ENCODE measurements at places on chromosomes 1 and 21.

- DNase-seq, result peak; percentile 10
Measured at GRCh38 chr1:197521118-197521739, 253.2 kb downstream of the CRB1 start.

DNA sequence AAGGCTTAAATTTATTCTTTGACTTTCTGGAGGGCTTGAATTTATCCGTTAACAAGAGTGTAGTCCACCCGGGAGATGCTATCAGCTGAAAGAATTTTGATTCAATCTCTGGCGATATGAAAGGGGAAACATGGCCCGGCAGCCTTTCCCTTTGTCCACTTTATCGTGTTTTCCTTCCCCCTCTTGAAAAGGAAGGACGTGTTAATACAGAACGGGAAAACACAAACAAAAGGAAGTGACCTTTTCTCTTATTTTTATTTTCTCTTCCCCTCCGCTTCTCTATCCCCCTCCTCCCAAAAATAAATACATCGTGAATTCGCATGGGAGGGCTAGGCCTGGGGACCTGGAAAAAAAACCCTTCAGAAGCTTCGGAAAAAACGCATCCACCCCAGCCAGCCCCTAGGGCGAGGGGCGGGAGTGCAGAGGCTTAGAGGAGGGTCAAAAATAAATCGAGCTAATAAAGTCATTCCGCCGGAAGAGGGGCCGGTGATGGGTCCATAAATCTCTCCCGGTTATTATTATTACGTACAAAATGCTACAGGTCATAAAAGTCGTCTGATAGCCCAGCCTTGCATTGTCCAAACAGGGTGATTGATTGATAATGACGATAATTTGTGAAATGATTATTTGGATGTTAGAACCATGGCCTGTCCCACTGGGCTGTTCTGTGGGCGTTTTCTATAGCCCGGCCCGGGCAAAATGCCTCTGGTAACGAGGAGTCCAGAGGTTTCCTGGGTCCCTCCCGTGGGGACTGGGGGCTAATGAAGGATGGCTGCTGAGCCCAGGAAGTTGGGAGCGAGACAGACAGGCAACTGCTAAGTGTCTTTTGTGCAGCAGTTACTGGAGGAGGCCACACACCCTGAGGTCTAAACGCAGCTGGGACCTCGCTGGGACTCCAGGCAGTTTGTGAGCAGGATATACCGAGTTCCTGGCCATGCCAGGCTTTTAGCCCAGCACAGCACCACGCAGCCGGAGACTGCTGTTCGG is 179.4 kb downstream of the PRDM16 start:
- peak; percentile 17 for DNase-seq

DNA sequence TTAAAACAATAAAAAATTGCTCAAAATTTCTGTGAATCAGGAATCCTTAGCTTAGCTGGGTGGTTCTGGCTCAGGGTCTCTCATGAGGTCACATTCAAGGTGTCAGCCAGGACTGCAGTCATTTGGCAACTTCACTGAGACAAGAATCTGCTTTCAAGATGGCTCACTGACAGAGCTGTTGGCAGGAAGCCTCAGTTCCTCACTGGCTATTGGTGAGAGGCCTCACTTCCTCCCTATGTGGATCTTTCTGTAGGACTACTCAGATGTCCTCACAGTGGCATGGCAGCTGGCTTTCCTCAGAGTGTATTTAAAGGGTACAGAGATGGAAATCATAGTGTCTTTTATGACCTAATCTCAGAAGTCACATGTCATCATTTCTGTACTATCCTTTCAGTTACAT is 785.7 kb downstream of the ADGRL2 start:
- DNase-seq, result no peak

DNA sequence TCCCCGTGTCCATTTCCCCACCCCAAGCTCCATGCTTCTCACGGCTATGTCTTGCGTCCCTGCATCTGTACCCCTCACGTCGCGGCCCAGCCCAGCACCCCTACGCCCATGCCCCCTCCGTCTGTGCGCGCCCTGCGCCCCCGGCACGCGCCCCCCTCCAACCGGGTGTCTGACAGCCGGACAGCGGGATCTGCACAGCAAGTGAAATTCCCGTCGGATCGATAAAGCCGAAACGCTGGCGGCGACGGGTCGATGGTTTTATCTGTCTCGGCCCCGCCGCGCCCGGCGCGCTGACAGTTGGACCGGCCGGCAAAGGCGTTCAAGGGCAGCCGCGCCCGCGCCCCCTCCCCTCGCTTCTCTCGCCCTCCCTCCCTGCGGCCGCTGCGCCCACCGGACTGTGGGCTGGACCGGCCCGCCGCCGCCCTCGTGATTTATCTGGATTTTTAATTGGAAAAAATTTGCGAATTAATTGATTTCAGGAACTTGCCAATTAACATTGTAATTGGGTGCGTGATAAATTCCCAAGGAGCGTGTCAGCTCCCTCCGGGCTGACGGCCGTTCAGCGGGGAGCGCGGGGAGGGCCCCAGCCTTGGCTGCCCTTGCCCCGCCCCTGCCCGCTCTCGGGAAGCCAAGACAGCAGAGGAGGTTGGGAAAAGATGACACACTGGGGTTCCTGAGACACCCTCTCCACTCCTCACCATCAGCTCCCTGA is 57.1 kb downstream of the TMEM53 start:
- peak; percentile 42 for DNase-seq

GRCh38 chr1:160220301-160220700 is 15.1 kb downstream of the PEA15 start:
- DNase-seq, result no peak

GRCh38 chr1:187646536-187647107 is 817.9 kb downstream of the PLA2G4A start:
- DNase-seq, result no peak

All from umbilical cord (tissue), 2 donors.